ENCODE measurements at places on chromosomes 4 and X. TPM values are rescaled to one million over a fixed set of nuclear protein-coding genes. Genes with fewer than 3 reads are reported as not detected.

Gene WDR1
- total RNA-seq, result 330 TPM

Gene GPM6B
- not detected for total RNA-seq

Gene NPY2R
- total RNA-seq, result not detected

DNA sequence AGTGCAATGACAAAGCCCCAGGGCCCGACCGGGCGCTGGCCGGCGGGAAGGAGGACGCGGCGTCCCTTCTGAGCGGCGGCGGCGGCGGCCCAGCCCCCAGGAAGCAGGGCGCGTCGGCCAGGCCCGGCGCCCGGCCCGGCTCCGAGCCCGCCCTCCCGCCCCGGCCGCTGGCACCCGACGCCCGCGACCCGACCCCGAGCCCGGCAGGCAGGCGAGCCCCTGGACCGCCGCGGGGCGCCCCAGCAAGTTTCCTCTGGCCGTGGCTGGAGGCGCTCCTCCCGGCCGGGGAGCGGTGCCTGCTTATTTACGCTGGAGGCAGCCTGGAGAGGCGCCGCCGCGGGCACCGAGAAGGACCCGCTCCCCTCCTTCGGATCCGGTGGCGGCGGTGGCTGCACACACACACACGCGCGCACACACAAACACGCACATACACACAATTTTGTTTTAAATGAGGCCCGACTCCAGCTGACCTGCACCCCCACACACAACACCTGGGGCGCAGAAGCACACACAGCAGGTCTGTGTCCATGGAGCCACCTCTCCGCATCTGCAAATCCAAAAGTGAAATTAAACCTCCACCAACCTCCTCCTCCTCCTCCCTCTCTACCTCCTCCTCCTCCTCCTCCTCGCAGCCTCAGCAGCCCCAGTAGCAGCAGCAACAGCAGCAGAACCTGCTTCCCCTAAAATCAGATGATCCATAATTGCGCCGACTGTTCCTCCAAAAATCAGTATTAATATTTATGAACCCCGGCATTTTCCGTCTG, 669 bp downstream of the IRF2 start:
- H3K27me3 ChIP-seq, result no peaks in the 10 kb centered on the region
- H3K4me3 ChIP-seq, result peak overlapping the region; percentile 89
- DNase-seq, result peak; percentile 69
- peak overlapping the region; percentile 96 for H3K27ac ChIP-seq
- H3K4me1 ChIP-seq, result peaks cover 34% of the 10 kb centered on the region
- no peaks in the 10 kb centered on the region for H3K36me3 ChIP-seq

- H3K36me3 ChIP-seq, result peaks cover 100% of the 10 kb centered on the region
- no peaks in the 10 kb centered on the region for H3K27me3 ChIP-seq
- no peak overlapping the region for H3K4me3 ChIP-seq
- DNase-seq, result no peak
- no peaks in the 10 kb centered on the region for H3K4me1 ChIP-seq
- H3K27ac ChIP-seq, result no peak overlapping the region
Measured at GRCh38 chr4:153622778-153623240, 61.3 kb upstream of the TLR2 start.

DNA sequence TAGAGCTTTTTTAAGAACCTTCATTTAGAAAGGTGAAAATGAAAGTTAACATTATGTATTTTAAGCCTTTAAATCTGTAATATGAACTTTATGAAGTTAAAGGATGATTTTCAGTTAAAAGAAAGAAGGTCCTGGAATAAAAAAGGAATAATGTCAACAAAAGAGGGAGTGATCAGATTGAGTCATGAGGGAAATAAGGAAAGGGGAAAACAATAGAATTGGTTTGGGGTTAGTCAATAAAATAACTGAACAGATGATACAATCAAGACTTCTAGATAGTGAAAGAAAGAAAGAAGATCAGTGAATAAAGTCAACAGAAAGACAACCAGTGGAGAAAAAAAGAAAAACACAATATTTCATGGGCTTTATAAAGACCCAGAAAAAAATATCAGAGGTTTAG, 291.6 kb upstream of the ARSJ start:
- DNase-seq, result no peak
- no peaks in the 10 kb centered on the region for H3K4me1 ChIP-seq
- H3K4me3 ChIP-seq, result no peak overlapping the region
- no peaks in the 10 kb centered on the region for H3K36me3 ChIP-seq
- H3K27ac ChIP-seq, result no peak overlapping the region

GRCh38 chr4:27233531-27233930, 372.9 kb downstream of the STIM2 start:
- DNase-seq, result no peak
- no peak overlapping the region for H3K4me3 ChIP-seq
- no peaks in the 10 kb centered on the region for H3K36me3 ChIP-seq
- H3K27ac ChIP-seq, result no peak overlapping the region

GRCh38 chr4:147157860-147158701, 212.4 kb upstream of the TTC29 start:
- no peaks in the 10 kb centered on the region for H3K4me1 ChIP-seq
- peaks cover 3% of the 10 kb centered on the region for H3K27me3 ChIP-seq
- DNase-seq, result no peak
- H3K27ac ChIP-seq, result no peak overlapping the region
- H3K4me3 ChIP-seq, result no peak overlapping the region

DNA sequence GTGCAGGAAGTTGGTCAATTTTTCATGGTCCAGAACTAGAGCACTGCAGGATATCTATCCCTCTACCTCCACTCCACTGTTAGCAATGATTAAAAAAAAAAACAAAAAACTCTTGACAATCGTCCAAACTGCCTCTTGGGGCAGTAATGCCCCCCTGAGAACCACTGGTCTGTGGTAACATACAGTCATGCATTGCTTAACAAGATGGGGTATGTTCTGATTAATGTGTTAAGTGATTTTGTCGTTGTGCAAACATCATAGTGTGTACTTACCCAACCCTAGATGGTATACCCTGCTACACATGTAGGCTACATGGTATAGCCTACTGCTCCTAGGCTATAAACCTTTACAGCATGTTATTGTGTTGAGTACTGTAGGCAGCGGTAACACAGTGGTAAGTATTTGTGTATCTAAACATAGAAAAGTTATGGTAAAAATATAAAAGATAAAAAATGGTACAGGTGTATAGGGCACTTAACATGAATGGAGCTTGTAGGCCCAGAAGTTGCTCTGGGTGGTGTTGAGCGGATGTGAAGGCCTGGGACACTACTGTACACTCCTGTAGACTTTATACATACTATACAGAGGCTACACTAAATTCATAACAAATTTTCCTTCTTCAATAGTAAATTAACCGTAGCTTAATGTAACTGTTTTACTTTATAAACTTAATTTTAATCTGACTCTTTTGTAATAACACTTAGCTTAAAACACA, 34.1 kb downstream of the ART3 start:
- no peaks in the 10 kb centered on the region for H3K4me1 ChIP-seq
- no peaks in the 10 kb centered on the region for H3K36me3 ChIP-seq
- DNase-seq, result no peak
- H3K27ac ChIP-seq, result no peak overlapping the region
- no peak overlapping the region for H3K4me3 ChIP-seq

- H3K27me3 ChIP-seq, result no peaks in the 10 kb centered on the region
- no peak overlapping the region for H3K4me3 ChIP-seq
- no peaks in the 10 kb centered on the region for H3K36me3 ChIP-seq
- H3K27ac ChIP-seq, result no peak overlapping the region
Measured at GRCh38 chr4:113694008-113694407, 67.5 kb downstream of the CAMK2D start.

DNA sequence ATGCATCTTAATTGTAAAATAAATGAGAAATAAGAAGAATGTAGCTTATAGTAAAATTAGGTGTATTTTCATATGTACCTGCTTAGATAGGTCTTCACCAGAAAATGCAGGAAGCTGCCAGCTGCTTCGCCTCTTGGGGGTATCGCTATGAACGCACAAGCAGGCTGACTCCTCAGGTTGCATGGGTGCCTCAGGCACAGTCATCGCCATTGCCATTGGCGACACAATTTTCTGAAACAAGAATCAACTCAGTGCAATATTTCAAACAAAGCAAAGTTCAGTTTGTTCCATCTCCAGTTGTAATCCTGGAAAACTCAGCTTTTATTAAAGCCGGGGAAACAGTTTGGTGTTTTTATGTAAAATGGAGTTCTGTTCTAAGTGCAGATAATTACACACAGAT, 29.7 kb downstream of the STOX2 start:
- DNase-seq, result no peak
- H3K36me3 ChIP-seq, result no peaks in the 10 kb centered on the region
- H3K4me3 ChIP-seq, result no peak overlapping the region
- no peak overlapping the region for H3K27ac ChIP-seq
- no peaks in the 10 kb centered on the region for H3K27me3 ChIP-seq

DNA sequence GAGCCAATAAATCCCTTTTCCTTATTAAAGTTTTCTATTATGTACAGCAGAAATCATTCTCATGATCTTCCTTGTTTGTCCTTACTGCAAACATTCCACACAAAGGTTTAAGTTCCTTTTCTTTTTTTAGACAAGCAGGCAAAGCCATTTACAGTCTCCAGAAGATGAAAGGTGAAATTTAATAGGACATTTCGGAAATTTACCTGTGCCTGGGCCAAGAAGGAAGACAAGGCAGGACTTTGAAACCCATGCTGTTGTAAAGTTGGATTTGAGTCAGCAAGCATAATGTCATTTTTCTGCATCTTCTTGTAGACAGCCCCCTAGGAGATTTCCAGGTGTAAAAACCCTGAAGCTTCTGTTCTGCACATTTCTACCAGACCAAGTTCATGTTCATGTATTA, 188.1 kb downstream of the PAPSS1 start:
- DNase-seq, result no peak
- H3K4me1 ChIP-seq, result no peaks in the 10 kb centered on the region
- H3K4me3 ChIP-seq, result no peak overlapping the region
- H3K27me3 ChIP-seq, result no peaks in the 10 kb centered on the region
- no peaks in the 10 kb centered on the region for H3K36me3 ChIP-seq
- H3K27ac ChIP-seq, result no peak overlapping the region

DNA sequence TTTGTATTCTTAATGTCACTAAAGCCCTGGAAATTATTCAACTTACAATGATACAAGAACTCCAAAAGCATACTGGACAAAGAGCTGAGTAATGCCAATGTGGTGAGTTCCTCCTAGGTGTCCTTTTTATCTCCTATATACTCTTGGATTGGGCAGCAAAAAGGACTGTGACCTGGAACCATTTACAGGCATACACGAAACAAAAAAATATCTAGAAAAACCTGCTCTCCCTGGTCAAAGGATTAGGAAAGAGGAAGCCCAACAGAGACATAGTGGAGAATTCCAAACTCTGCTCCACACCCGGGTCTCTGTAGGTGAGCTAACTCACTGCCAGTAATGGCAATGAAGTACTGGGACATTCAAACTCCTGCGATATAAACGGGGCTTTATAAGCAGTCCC, 25.3 kb downstream of the SULT1B1 start:
- no peak overlapping the region for H3K4me3 ChIP-seq
- no peaks in the 10 kb centered on the region for H3K4me1 ChIP-seq
- H3K27ac ChIP-seq, result no peak overlapping the region

- DNase-seq, result no peak
- no peaks in the 10 kb centered on the region for H3K27me3 ChIP-seq
- no peaks in the 10 kb centered on the region for H3K4me1 ChIP-seq
- H3K27ac ChIP-seq, result no peak overlapping the region
Measured at GRCh38 chrX:10893976-10894375, 217.2 kb upstream of the HCCS start.

Measured in naive thymus-derived CD4-positive, alpha-beta T cell (primary cell).